ENCODE measurements at places on chromosomes 2 and 18.

DNA sequence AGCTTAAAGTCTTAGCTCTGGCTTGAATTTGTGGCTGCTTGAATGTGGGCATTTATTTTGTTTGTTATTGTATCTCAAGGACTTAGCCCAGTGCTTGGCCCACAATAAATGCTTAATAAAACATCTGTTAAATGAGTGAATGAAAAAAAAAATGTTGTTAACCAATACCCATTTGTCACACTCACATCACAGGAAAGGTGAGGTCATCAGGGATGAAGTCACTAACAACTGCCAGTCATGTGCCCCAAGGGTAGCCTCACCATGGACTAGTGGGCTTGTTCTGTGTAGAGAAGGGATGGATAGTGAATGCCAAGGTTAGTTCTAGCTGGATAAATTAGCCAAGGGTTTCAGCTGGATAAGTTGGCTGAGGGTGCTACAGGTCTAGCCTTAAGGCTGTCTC, 3.0 kb downstream of the NRBP1 start:
- DNase-seq = no peak

- no peak for DNase-seq
Measured at GRCh38 chr2:42901076-42901640, 108.8 kb upstream of the HAAO start.

GRCh38 chr2:216425008-216425787, 12.9 kb downstream of the SMARCAL1 start:
- DNase-seq = no peak

DNA sequence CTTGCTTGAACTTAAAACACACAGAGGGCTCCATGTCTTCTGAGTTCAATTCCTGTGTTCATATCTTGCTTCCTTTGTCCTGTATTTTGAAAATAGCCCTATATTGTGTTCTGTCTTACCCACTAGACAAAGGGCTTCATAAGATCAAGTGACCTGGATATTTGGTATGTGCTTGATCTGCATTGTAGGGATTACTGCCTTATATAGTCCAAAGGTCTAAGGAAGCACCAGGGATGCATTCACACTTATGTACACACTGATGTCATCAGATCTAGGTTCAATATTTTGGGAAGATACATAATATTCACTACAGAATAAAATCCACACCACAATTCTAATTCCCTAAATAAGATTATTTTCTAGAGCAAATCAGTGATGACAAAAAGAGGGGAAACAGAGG, 278.0 kb upstream of the KYNU start:
- DNase-seq = no peak

GRCh38 chr18:3599861-3600260, 149.9 kb downstream of the TGIF1 start:
- no peak for DNase-seq

GRCh38 chr2:172480301-172481218, 53.2 kb downstream of the ITGA6 start:
- no peak for DNase-seq

DNA sequence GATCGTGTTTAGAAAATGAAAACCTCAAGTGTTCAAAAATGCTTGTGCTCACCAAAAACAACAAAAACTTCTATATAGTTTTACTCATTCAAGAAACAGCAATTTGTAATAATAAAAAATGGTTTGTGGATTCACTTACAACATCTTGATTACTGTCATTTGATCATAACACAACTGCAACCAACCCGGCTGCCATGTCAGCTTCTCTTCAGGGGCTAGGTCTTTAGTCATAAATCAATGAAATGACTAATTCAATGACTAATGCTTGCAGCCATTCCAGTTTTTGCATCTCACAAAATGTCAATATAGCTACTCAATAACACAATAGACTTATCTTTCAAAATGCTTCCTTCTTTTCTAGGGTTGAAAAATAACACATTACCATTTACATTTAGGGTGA, 128.0 kb downstream of the OLA1 start:
- DNase-seq = no peak

DNA sequence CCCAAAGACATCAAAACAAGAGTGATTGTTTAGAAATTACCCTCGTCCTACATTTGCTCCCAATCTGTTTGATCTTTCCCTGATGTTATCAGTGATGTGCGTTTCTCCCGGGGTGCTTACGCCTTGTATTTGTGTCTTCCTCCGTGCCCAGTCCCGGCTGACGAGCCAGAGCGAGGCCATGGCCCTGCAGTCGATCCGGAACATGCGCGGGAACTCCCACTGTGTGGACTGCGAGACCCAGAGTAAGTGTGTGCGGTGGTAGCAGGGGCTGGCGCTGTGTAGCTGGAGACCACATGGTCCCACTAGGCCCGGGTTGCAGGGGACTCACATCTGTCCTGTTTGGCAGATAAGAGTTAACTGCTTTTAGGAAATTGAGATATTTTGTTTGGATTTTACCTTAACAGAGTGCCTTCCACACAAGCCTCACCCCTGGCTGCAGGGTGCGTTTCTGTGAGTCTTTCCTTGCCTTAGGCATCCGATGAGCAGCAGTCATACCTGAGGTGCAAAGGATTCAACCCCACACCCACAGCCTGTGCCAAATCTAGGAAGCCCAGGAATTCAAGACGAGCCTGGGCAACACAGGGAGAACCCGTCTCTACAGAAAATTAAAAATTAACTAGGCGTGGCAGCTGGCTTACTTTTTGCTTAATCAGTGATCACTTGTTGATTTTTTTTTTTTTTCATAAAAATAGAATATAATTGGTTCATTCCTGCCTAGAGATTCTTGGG, 127.4 kb downstream of the GBX2 start:
- DNase-seq = no peak

- DNase-seq = no peak
Measured at GRCh38 chr18:49123431-49123830, 172.7 kb upstream of the SMAD7 start.

DNA sequence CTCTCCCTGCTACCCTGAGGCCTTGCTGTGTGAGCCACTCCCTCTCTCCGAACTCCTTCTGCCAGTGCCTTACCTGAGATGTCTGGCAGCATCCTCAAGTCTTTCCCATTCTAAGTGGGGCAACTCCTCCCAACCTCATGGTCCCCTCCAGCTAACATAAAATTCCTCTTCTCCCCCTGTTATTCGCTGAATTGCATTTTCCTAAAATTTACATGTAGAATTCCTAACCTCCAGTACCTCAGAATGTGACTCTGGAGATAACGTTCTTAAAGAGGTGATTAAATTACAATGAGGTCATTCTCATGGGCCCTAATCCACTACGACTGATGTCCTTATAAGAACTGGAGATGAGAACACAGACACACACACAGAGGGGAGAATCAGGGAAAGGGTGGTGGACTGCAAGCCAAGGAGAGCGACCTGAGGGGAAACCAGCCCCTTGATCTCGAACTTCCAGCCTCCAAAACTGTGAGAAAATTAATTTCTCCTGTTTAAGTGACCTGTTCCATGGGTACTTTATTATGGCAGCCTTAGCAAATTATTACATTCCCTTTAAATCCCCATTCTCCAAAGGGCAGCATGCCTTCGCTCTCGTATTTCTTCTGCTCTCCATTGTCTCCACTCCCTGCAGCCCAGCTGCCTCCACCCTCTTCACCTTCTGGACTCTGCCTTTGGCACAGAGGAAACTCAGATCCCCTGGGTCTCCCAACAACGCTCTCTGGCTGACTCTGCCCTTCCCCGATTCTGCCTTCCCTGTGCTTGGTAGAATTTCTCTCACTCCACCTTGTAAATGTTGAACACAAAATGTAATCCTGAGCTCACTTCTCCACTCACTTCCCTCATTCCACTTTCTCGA, 70.5 kb downstream of the TGIF1 start:
- DNase-seq = no peak

- DNase-seq = no peak
Measured at GRCh38 chr2:191740759-191741158, 62.8 kb downstream of the NABP1 start.

- no peak for DNase-seq
Measured at GRCh38 chr2:229835596-229836283, 86.1 kb downstream of the TRIP12 start.

DNA sequence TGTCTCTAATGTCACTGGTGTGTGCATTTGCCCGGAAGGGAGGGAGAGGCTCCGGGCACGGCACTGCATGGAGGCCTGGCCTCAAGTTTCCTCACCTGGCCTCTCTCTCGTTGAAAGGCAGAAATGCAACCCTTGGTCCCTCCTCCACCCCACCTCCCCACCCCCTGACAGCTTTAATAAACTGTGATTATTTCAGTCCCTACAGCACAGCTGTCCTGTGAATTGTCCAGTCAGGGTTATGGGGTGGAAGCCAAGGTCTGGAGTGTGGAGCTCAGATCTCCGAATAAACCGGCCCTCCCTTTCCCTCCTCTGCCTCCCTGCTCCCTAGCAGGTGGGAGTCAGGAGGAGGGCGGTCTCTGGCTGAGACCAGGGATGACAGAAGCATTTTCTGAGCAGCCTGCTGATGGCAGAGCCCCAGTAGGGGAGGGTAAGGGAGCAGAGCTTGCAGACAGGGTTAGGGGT, 199.2 kb upstream of the SMAD2 start:
- DNase-seq = no peak

- DNase-seq = no peak
Measured at GRCh38 chr2:239608260-239608659, 207.4 kb upstream of the HDAC4 start.

DNA sequence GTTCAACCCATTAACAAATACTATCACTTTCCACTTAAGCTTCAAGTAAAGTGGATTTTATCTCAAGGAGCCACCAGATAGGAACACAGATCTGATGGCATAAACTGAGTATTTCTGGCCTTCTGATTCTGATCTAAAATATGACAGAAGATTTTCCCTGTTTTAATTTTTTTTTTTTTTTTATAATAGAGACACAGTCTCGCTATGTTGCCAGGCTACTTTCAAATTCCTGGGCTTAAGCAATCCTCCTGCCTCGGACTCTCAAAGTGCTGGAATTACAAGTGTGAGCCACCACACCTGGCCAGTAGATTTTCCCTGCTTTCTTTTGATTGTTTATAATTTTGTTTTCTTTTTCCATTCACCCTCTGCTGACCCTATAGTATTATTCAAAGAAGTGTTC, 36.6 kb upstream of the SLC30A6 start:
- no peak for DNase-seq

- no peak for DNase-seq
Measured at GRCh38 chr18:74370115-74370514, 54.5 kb downstream of the C18orf63 start.

- DNase-seq = no peak
Measured at GRCh38 chr18:3283908-3284307, 22.0 kb downstream of the MYL12B start.

DNA sequence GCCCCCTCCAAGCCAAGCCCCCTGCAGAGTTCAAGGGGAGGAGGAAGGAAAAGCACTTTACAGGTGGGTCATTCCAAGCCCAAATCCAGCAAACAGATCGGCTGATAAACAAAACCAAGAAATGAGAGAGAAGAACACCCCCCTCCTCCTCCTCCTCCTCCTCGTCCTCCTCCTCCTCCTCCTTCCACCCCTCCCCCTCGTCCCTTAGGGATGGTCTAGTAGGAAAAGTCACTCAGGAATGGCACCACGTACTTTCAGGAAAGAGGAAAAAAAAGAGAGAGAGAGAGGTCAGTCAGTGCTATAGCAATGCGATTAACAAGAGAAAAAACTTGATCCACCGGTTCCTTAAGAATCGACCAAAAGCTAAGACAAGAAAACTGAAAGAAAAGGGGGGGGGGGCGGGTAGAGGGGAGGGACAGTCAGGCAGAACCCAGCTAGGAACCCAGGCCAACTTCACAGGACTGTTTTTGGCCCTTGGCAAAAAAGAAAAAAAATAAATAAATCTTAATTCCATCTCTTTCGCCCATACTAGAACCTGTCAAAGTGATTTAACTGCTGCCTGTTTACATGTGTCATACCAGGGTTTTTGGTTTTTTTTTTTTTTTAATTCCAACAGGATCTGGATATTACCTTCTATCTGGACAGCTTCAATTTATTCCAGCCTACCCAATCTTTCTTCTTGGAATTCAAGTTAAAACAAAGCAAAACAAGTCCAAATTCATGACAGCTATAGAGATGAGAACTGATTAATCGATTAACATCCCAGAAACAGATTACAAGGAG, 906 bp downstream of the IKZF2 start:
- DNase-seq = no peak

GRCh38 chr2:232652505-232652851, 19.1 kb downstream of the EFHD1 start:
- DNase-seq = no peak

All from activated naive CD8-positive, alpha-beta T cell treated with anti-CD3 and anti-CD28 coated beads, Interleukin-2, amount 10 ng/mL, durations not matched to agents 7 days and 5 days (primary cell).